Central memory CD4-positive, alpha-beta T cell (primary cell): ENCODE measurements at places on chromosomes 12 and 14.
A peak's percentile ranks its signal among the peaks of the same experiment; 100 is the strongest.

DNA sequence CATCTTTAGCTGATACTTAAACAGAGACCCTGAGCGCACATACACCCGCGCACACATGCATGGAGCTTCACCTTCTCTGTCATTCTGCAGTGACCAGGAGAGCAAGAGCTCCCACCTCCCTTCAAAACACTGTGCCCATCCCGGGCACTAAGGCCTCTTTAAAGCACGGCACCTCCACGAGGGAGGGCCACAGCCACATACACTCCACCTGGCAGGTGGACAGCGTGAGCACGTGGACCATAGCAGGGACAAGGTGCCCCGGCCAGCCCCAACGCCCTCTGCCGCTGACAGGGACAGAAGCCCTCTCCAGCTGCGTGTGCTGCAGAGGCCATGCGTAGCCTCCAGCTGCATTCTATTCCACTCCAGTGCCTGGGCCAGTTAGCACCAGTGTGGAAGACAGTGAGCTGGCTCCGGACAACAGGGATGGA, 5.4 kb downstream of the GAPDH start:
- no peak for DNase-seq

DNA sequence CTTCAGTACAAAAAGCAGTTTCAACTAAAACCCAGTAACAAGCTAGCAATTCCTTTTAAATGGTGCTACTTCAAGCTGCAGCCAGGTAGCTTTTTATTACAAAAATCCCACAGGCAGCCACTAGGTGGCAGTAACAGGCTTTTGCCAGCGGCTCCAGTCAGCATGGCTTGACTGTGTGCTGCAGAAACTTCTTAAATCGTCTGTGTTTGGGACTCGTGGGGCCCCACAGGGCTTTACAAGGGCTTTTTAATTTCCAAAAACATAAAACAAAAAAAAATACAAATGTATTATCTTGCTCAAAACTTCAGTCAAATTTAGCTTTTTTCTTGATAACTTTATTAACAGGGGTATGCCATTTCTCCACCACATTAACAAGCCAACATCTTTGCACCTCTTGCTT, 3.6 kb upstream of the CLEC4E start:
- DNase-seq: peak; percentile 67

GRCh38 chr12:56338308-56339157, at the start of gene IL23A:
TSS of gene IL23A (plus strand) at chr12:56338884. CDS start at chr12:56339045, 161 bp downstream.
- peak; percentile 90 for DNase-seq

- DNase-seq: no peak
Measured at GRCh38 chr12:67803278-67803993, 154.9 kb downstream of the DYRK2 start.

DNA sequence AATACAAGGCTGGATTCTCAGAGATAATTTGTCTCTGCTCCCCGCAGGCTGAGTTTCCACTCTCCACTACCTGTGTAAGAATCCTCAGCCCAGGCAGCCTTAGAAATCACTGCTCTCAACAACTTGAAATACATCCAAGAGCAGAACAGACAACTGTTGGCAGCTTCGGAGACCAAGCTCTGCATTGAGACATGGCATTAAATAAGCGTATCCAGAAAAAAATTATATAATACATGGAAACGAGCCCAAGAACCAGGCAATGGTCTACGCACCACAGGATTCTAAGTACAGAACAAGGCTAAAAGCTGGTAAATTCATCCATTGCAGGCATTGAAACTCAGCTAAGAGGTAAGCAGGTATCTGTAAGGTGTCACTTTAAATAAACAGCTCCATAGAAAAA, 165.5 kb upstream of the DIO3 start:
- no peak for DNase-seq

GRCh38 chr12:1201886-1202285, 210.9 kb downstream of the ERC1 start:
- DNase-seq: no peak

DNA sequence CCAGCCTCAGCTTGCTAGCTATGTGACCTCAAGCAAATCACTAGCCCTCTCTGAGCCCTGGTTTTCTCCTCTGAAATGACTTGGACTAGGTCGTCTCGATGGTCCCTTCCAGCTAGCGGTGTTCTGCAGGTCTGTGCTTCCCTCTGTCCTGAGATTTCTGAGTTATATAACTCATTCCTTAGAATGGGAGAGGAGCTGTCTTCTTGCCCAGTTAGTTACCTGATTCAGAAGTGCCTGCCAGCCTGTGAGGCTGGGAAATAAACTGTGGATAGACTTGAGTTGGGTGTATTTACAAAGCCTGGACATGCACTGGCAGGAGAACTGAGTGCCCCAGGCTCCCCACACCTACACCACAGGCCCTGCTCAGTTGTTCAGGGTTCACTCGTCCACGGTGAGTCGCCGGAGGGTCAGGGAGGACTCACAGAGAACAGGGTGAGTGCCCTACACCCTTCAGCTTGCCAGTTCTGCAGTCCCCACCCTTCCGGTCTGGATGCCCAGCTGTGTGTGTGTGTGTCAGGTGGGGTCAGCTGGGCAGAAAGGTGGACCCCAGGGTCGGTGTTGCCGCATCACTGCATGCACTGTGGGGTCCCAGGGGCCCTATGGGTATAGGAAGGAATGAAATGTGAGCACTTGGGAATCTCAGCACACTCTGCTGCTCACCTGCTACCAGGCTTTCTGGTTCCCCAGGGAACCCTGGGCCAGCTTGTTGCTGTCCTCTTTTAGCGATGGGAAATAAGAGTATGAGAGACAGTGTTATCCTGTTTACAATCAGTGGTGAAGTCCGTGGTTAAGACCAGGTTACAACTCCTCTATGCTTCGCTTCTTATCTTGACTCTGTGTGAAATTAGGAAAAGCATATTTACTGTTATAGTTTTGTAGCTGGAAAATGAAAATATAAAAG, 348.2 kb downstream of the DPF3 start:
- DNase-seq: no peak

GRCh38 chr12:87806310-87806709, 222.9 kb downstream of the C12orf50 start:
- no peak for DNase-seq

GRCh38 chr12:9928607-9929006, 3.6 kb downstream of the CLEC2A start:
- DNase-seq: no peak

DNA sequence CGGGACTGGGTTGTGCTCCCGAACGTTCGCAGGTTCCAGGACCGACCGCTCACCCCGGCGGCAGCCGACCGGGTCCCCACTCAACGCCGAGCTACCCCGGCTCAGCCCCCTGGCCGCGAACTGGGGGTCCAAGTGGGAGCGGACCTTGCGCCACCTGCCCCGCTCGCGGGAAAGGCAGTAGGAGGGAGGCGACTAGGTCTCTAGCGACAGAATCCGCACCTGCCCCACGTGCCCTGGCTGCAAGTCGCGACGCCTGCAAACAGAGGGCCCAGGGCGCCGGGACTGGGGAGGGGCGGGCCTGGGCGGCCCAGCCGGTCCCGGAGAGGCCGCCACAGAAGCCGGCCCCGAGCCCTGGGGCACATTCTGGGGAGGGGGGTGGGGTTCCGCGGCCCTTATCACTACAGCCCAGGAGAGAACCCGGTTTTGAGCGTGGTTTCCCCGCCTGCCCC, 239.2 kb upstream of the CPNE8 start:
- DNase-seq: no peak

- no peak for DNase-seq
Measured at GRCh38 chr12:50016501-50017475, 8.5 kb downstream of the RACGAP1 start.

GRCh38 chr14:39469094-39469710, 37.0 kb upstream of the FBXO33 start:
- DNase-seq: no peak

DNA sequence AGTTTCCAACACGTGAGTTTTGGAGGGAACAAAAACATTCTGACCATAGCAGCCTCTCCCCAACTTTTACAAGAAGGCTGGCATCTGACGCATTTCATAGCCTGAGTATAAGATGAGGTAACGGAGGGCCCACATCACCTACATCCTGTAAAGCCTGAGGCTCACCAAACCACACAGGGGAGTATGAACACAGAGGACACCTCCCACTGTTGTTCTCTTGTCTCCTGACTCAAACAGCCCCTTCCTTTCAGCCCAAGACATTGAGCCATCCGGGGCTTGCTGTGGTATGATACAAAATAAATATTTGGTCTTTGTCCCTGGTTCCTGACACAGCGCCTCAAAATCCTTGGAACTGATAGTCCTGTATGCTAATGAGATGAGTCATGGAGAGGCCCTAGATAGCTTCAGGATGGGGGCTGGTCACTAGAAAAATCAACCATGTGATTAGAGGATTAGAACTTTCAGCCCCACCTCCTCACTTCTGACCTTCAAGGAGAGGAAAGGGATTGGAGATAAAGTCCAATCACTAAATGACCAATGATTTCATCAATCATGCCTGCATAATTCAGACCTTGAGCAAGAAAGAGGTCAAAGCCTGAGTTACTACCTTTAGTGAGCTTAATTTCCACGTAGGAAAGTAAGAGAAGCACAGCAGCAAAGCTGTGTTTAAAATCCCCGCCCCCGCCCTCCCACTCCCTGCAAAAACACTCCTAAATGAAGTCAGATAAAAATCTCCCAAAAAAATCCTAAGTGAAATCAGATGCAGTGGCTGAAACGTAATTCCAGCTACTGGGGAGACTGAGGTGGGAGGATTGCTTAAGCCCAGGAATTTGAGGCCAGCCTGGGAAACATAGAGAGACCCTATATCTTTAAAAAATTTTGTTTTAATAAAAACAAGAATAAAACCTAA, 236.4 kb downstream of the PCNX1 start:
- peak; percentile 57 for DNase-seq

DNA sequence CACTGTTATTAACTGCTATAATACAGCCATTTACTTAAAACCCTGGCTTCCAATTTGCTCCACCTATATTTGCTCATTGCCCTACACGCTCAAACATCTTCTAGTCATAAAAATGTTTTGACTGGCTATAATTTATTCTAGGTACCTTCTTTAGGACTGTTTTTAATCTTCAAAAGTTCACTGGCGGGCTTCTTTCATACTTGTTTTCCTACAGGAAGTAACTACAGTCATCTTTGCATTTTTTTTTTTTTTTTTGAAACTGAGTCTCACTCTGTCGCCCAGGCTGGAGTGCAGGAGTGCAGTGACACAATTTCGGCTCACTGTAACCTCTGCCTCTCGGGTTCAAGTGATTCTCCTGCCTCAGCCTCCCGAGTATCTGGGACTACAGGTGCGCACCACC, 32.5 kb downstream of the MPHOSPH9 start:
- no peak for DNase-seq
